ENCODE measurements at places on chromosomes 1 and 21. TPM values are rescaled to one million over a fixed set of nuclear protein-coding genes. Genes with fewer than 3 reads are reported as not detected.

MATN1 gene
- 1.0 TPM for polyA plus RNA-seq

SLC6A17 gene
- polyA plus RNA-seq, result 0.76 TPM

TMEM222 gene
- polyA plus RNA-seq, result 23.0 TPM

RGS1 gene
- polyA plus RNA-seq, result 2.9 TPM

- DNase-seq, result no peak
Measured at GRCh38 chr1:183991348-183991747, 46.2 kb downstream of the COLGALT2 start.

DNA sequence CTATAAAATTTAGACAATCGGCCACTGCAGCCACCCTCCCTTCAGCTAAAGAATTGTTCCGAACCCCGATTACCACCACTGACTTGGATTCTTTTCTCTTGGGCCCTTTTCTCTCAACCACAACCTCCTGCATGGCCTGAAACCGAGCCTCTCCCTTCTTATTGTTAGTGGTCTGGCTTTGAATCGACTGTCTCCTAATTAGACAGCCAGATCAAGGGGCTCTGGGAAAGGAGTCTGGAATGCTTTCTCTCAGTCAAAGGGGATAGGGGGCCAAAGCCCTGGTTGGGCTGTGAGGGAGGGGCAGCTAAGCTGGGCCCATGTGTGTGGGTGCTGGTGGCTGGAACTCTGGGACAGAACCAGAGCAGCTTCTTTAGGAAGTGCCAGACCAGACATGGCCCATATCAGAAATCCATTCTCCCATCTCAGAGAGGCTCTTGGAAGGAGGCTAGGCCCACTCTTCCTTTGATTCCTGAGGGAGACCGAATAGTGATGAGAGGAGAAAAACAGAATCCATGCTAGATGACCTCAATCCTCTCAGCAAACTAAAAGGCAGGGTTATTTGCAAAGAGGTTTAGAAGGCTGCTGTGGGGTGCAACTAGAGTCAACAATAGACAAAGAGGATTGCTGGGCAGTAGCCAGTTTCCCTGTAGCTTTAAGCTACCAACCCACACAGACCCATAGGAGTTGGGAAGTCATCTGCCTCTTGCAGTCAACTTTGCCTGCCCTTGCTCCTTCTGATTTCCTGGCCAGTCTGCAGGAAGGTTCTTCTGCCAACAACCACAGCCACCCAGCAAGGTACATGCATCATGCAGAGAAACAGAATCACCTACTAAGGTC lies 117.6 kb downstream of the AK5 start:
- no peak for DNase-seq

DNA sequence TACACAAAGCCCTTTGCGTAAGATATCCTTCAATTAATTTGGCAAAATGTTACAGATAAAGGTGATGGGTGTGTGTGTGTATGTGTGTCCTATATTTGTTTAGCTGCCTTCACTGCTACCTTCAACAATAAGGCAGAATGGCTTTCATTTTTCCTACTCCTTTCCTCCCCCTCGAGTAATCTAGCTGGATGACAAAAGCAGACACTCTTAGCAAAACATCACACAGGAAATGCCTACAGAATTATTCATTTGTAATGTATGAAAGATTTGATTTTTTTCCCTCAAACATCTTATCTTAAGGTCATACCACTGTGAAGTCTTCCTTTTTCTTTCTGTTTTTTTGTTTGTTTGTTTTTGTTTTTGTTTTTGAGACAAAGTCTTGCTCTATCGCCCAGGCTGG lies 10.6 kb downstream of the PTPN22 start:
- DNase-seq, result no peak

DNA sequence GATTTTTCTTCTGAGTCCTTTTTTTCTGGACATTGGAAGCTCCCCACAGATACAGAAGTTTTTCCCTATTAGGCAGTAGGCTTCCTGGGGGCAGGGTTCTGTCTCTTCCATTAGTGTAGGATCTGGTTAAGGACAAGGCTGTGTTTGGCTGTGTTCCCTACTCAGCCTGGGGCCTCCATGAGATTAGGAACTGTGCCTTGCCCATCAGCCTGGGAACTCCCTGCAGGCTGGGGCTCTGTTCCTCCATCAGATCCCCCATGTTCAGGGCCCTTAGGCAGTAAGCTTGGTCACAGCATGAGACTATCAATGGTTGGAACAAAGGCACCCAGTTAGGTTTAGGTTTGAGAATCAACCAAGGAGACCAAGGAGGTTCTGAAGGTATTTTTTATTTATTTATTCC lies 22.7 kb downstream of the NAV1 start:
- no peak for DNase-seq

DNA sequence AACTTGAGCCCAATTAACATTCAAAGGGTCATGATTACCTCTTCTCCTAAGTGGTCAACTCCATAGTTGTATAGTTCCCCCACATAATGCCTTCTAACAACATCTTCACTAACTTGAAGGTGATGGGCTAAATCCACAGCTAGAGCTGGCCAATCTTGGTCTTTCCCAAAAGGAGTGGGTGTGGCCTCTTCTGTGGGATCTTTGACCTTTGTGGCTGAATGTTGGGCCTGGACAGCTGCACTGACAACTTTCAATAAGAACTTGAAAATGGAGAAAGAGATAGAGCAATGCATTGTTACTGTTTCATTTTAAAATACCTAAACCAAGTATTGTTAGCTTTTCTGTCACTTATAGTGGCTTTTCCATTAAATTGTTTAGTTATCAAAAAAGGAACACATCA lies 59.2 kb downstream of the IARS2 start:
- no peak for DNase-seq

- no peak for DNase-seq
Measured at GRCh38 chr1:1241588-1242219, 4.8 kb downstream of the C1QTNF12 start.

DNA sequence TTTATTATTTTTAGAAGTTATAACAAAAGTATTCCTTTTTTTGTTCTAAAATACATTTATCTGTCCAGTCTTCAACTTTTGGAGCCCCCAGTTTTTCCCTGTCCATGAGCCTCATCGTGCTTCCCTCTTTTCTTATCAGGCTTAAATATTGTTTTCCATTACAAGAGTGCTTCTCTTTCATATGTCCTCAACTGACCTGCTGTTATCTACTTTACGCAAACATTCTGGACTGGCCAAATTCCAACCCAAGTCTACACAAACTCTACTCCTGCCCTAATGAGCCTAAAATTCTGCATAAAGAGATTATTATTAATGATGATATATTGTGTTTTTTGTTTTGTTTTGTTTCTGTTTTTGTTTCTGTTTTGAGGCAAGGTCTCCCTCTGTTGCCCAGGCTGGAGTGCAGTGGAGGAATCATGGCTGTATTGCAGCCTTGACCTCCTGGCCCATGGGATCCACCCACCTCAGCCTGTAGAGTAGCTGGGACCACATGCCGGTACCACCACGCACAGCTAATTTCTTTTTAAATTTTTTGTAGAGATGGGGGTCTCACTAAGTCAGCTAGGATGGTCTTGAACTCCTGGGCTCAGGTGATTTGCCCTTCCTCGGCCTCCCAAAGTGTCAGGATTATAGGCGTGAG lies 318.8 kb upstream of the NEGR1 start:
- DNase-seq, result no peak

GRCh38 chr1:52054496-52055065 lies 410 bp downstream of the TXNDC12 start:
- DNase-seq, result no peak

GRCh38 chr1:154408174-154408777 lies 3.1 kb downstream of the IL6R start:
- DNase-seq, result no peak

GRCh38 chr1:115224636-115225035 lies 113.4 kb downstream of the NGF start:
- DNase-seq, result no peak

GRCh38 chr1:203215573-203215972 lies 13.9 kb downstream of the CHIT1 start:
- DNase-seq, result no peak

DNA sequence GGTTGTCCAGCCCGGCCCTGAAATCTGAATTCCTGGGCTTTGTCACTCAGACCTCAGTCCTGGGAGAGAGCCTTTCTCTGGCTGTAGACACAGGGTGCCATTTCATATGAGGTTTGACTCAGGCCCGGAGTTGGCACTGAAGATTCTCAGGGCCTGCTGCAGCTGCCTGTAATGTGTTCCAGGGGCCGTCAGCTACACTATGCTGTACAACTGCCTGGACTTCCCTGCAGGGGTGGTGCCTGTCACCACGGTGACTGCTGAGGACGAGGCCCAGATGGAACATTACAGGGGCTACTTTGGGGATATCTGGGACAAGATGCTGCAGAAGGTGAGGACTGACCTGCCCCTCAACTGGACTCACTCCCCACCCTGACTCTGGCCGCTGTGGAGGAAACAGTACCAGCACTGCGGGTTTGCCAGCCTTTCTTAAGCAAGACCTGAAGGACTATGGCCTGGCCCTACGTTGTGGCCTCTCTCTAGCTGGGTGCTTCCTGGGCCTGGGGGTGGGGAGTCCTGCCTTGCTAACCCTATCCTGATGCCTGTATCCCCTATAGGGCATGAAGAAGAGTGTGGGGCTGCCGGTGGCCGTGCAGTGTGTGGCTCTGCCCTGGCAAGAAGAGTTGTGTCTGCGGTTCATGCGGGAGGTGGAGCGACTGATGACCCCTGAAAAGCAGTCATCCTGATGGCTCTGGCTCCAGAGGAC lies 18.9 kb downstream of the FAAH start:
- DNase-seq, result no peak

DNA sequence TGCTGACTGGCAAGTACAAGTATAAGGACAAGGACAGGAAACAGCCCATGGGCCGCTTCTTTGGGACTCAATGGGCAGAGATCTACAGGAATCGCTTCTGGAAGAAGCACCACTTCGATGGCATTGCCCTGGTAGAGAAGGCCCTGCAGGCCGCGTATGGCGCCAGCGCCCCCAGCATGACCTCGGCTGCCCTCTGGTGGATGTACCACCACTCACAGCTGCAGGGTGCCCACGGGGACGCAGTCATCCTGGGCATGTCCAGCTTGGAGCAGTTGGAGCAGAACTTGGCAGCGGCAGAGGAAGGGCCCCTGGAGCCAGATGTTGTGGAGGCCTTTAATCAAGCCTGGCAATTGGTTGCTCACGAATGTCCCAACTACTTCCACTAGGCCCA lies 32.0 kb downstream of the SLC16A1 start:
- DNase-seq, result no peak

- DNase-seq, result peak; percentile 92
Measured at GRCh38 chr21:24045775-24046215, 1561.5 kb downstream of the MRPL39 start.

DNA sequence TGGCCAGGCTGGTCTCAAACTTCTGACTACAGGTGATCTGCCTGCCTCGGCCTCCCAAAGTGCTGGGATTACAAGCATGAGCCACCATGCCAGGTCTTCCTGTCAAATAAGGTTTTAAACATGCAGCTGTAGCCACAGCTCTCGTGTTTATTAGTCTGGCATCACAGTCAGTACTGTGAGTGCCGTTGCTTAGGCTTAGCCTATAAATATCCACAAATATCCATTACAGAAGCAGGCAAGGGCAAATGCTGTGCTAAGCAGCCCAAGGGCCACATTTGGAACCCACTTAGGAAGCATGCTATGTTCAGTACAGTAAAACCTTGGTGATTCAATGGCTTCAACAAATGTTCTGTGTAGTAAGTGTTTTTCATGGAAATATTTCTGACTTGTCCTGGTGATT lies 75.9 kb downstream of the KIF1B start:
- peak; percentile 30 for DNase-seq

- DNase-seq, result no peak
Measured at GRCh38 chr1:107689159-107689558, 275.8 kb downstream of the VAV3 start.

DNA sequence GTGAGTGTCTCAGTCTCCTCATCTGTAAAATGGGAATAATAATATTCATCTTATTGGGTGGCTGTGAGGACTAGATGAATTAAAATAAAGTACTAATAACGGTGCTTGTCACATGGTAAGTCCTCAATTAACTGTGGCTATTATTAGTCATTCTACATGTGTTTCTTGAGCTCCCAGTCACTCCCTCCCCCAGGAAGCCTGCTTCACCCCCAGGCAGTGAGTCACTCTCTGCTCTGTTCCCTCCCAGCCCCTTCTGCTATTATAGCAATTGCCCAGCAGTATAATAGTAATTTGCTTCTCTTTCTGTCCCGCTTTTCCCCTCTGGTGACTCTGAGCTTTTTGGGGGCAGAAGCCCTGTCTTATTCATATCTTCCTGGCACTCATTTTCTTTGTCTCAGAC lies 102.0 kb downstream of the BEND5 start:
- no peak for DNase-seq

Measured in muscle of back (tissue), 13 donors.